ENCODE measurements at places on chromosomes 12 and 14.
A peak's percentile ranks its signal among the peaks of the same experiment; 100 is the strongest.

GRCh38 chr12:92546259-92546634, 156.5 kb upstream of the PLEKHG7 start:
- DNase-seq = no peak

DNA sequence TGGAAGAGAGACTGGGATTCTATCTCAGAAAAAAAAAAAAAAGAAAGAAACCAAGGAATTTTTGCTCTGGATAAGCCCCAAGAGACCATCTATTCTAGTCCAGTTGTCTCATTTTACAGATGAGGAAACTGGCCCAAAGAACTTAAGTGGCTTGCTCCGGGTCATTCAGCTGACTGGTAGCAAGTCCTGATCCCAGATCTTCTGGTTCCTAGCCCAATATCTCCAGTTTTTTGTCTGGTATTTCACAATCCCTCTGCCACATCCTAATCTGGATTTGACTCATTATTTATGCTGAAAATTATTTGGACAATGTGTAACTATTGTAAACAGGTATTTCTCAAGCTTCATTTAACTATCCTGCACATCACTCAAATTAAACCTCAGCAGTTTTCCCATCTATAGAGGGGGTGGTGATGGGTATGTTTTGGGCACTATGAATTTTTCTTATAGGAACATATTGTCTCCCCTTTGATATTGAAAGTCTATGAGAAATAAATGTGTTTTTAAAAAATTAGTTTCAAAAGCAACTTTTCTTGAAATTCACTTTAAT, 43.4 kb downstream of the PPP2R5E start:
- DNase-seq = no peak

DNA sequence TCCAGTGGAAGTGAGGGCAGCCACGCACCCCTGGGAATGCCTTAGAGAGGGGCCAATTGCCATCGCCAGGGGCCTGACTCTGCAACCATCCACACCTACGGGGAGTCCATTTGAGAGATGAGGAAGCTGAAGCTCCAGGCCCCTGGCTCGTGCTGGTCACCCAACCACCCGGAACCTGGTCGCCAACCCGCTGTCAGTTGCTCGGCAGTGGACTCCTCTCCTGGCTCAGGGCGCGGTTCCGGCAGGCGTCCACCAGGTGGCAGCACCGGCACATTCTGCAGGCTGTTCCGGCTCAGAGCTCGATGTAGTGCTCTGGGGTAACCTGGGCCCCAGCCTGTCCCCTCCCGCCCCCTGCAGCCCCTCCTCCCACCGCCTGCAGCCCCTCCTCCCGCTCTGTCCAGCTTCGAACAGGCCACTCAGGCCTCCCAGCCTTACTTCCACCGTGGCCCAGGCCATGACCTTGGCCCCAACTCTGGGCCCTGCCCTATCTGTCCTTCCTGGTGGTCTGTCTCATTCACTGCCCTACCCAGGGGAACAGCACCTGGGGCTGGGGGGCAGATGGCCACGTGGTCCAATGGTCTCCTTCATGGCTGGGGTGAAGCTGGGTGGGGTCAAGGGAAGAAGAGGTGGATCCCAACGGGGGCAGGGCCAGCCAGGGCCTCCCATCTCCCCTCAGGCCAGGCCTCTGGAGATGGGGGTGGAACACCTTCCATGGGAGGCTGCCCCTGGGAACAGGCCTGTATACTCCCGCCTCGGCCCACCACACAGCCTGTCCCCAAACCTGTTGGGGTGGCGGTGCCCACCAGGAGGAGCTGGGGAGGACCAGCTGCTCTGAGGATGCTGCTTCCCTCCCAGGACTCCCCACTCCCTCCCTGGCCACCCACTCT, 15.7 kb downstream of the SIVA1 start:
- DNase-seq = peak; percentile 88

DNA sequence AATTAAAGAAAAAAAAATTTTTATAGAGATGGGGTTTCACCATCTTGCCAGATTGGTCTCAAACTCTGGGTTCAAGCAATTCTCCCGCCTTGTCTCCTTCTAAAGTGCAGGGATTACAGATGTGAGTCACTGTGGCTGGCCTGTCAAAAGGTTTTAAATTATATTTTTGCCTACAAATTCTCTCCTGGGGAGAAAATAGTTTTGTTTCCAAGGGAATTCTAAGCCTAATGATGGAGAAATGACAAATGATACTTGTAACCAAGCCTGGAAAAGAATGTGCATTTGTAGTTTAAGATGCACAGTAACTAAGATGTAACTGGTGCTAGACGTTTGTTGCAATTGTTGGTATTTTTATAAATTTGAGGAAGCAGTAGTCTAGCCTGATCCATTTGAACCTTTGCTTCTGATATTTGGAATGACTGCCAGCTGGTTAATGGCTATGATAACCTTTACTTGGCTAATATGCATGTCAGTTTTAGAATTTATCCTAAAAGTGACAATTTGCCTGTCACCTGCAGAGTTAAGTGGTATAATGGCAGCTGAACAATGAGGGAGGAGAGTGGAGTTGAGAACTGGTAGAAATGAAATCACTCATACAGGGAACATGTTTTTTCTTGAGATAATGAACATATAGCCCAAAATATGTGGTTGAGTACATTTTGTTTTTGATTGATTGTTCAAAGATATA, 148.0 kb downstream of the FUT8 start:
- no peak for DNase-seq

- DNase-seq = no peak
These were observed 9.2 kb upstream of the ADCK1 start for GRCh38 chr14:77790566-77791224.

DNA sequence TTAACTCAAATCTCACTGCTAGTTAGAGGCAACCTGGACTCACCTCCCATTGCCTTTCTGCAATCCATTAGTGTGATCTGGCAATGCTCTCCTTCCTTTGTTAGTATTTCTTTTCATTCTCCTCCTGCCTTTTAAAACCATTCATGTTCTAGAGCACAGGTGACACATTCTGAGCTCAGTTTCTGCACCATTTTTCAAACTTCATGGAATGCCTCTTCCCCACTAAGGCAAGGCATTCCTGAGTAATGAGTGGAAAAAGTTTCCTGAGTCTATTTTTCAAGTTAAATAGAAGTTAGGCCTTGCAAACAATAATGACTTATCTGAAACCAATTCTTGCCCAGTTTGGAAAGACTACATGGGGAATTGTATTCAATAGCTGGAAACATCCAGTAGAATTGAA, 1001.8 kb downstream of the BCL11B start:
- DNase-seq = no peak

DNA sequence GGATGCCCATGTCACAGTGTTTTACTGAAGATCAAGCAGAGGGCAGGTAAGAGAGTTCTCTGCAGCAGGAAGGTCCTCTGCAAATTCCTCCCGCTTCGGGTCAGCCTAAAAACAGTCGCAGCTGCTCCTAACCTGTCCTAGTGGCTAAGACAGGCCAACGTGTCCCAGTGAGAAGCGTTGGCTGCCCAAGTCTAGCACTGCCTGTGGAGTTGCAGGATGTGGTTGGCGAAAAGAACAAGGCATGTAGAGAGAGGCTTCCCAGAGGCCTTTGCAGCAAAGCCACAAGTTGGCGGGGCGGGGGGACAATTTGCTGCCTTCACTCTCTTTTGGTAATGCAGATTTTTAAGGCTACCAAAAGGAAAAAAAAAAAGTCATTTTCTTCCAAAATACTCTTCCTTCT, 340.1 kb downstream of the BCL11B start:
- no peak for DNase-seq

GRCh38 chr12:6899837-6900519, 4.6 kb upstream of the LRRC23 start:
- DNase-seq = no peak

DNA sequence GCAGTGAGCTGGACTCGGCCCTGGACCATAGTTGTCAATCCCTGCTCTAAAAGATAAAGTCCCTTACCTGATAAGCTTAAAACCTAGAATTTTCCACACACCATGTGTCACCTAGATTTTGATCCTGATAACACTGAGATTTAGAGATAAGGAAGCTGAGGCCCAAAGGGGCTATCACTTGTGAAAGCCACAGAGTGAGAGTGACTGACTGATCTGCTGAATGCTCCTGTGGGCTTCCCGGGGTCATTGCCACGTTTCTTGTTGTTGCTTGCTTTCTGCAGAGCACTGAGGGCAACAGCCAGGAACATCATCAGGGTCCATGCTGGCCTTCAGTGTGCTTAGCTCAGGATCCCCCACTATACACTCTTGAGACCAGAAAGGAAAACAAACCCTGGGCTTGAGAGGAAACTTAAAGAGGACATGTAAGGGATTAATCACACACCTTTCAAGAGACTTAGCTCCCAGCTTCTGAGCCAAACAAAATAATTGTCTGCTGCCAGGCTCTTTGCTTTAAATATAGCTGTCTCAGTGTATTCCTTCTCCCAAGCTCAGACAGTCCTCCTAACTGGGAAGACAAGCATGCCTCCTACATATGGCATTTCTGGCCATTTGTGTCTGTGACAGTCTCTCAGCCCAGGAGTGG, 82.6 kb upstream of the ARHGAP5 start:
- DNase-seq = no peak

DNA sequence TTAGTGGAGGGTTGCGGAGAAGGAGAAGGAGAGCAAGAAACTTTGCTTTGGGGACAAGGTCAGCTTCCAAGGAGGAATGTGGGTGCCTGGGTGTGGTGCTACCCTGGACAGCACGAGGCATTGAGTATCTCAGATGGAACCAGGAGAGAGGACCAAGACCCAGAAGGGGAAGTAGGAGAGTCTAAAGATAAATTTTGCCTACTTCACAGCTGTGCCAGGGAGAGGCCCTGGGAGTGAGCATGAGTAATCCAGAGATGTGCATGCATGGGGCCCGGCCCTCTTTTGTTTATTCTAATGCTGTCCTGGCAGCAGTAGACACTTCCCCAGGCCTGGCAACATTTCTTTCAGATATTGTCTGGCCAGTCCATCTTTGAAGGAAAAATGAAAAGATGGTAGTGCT, 49.5 kb upstream of the GNPNAT1 start:
- DNase-seq = no peak

DNA sequence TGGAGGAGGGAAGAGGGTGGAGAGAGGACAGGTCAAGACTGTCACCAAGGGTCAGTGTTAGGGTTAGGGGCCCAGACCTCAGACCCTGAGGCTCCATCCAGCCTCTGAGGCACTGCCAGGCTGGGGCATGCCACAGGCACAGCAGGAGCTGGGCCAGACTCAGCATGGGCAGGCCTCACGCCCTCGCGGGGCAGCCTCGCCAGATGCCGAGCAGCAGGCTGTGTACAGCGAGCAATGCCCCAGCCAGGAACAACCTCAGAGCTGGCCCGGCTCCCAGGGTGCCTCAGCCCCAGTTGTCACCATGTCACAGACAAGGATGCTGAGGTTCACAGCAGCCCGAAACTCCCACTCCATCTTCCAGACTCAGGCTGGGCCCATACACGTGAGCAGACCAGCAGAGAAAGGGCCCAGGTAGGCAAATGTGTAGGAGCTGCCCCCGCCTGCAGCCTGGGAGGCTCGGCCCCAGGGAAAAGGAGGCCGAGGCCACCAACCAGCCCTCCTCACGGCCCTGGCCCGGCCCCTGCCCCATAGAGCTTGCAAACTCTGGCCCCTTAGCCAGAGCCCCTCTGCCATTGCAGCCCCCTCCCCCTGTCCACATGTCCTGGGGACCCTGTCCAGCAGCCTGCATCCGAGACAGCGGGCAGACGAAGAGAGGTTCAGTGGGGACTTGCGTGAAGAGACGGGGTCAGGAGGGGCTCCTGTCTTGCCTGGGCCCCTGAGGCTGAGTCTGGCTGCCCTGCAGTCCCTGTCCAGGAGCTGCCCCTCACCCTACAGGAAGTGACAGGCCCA, 7.5 kb downstream of the C14orf180 start:
- no peak for DNase-seq

DNA sequence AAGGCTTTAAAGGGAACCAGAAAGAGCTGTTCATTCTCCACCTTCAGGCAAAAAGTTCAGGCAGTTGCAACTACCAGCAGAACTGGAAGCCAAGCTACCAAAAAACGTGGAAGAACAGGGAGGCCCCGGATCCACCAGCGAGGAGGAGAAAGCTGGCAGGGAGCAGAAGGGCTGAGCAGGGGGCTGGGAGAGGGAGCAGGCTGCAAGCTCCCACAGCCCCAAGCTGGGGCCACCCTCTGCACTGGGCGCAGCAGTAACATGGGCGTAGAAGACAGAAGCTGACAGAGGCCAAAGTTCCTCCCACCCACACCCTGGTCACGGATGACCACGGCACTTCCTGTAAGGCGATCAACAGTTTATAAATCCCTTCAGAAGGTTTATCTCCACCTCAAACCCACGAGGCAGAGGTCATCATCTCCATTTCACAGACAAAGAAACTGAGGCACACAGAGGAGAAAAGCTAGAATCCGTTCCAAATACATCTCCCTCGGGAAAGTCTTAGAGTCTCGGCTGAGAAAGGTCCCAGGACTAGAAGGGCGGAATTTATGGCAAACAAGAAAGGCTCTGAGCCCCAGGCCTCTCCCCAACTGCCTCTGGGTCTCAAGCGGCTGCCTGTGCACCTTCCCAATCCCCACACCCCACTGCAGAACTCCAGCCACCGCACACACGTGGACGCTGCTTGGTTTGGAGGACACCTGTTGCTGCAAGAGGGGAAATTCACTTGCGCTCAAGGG, 1.8 kb downstream of the CCDC85C start:
- no peak for DNase-seq

DNA sequence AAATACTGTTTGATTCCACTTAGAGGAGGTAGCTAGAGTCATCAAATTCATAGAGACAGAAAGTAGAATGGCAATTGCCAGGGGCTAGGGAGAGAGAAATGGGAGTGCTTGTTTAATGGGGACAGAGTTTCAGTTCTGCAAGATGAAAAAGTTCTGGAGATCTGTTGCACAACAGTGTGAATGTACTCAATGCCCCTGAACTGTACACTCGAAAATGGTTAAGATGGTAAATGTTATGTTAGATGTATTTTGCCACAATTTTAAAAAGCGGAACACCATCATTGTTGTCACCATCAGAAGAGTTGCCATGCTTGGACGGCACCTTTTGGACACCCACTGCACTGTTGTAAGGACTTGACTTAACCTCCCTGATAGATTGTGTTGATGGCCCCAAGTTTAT, 106.9 kb downstream of the SCARB1 start:
- no peak for DNase-seq

DNA sequence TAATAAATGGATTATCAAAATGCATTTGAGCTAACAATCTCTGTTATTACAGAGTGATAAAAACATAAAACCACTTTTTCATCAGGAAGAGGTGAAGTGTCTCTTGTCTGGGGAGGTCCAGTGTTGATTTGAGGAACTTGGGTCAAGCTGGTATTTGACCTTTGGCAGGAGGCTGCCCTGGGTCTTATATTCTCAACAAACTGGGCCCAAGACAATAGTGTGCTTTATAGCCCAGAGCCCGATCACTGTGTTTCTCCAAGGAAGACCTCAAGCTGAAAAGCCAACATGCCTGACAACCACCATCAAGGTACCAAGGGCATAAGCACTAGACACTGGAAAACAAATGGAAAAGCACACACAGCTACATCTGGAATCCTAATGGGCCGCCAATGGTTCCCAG, 137.0 kb downstream of the SLC25A21 start:
- DNase-seq = no peak

- peak; percentile 41 for DNase-seq
These were observed 700 bp downstream of the SLC35E3 start for GRCh38 chr12:68746572-68747180.

DNA sequence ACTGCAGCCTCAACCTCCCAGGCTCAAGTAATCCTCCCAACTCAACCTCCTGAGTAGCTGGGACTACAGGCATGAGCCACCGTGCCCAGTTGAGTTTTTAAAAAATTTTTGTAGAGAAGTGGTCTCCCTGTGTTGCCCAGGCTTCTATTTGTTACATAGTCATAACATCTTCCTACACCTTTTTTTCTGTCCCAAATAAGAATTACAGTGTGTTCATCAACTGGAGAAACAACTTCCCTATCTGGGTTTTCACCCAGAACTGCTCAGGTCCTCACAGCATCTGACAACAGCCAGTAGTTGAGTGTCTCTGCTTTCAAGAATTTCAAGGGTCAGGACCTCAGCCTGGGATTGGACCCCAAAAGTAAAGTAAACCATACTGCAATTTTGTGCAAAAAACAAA, 235.2 kb upstream of the AMIGO2 start:
- no peak for DNase-seq
